ENCODE measurements at places on chromosomes 7 and 10.

GRCh38 chr7:39589323-39590111 is 23.3 kb downstream of the YAE1 start:
- DNase-seq = no peak

- DNase-seq = no peak
Measured at GRCh38 chr10:67257018-67257417, 331.2 kb downstream of the LRRTM3 start.

DNA sequence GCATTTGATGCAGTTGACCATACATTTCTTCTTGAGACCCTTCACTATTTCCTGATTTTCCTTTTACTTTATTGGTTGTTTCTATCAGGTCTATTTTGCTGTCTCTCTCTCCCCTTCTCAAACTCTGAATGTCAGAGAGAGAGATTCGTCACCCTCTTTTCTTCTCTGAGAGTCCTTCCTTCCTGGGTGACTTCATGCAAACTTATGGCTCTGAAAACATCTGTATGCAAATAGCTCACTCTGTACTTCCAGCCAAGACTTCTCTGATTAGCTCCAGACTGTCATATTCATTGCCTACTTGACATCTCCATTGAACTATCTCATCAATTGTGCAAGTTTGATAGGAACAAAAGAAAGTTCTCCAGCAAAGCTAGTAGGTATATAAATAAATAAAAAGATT is 191.7 kb upstream of the KLF6 start:
- DNase-seq = no peak

GRCh38 chr7:80732630-80733029 is 94.2 kb downstream of the CD36 start:
- DNase-seq = no peak

DNA sequence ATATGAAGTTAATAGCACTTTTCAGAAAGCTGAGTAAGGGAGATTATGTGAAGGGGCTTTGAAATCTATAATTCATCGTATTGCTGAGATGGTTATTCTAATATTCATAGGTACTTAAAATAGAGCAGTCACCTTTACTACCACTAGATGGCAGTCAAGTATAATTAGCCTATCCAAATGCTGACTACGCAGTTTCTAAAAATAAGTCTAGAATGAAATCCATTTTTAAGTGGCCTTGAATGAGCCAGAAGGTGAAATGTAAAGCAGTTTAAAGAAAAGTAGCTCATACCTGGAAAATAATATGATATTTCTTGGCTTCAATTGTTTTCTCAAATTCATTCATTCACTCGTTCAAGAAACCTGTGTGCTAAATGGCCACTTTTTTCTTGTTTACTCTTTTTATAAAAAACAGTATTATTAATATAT is 1277.1 kb downstream of the GATA3 start:
- no peak for DNase-seq

- DNase-seq = no peak
Measured at GRCh38 chr10:52115823-52116222, 198.3 kb upstream of the DKK1 start.

DNA sequence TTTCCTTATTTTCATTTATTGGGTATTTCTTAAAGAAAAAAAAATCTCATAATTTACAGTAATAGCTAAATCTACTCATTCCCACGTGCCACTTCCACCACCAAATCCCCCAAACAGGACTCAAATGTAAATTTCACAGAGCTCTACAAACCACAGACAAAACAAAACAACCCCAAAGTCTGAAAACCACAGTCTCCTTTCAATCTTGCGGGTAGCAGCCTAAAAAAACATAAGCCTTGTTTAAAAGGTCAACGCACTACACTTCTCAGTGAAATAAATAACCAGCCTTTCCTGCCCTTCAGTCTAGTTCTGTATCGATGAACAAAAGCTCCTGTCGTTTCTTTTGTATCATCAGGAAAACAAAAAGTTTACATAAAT is 121.8 kb upstream of the AFAP1L2 start:
- DNase-seq = no peak

- no peak for DNase-seq
Measured at GRCh38 chr10:120700426-120700825, 150.7 kb upstream of the WDR11 start.

GRCh38 chr10:82277591-82277990 is 402.6 kb downstream of the NRG3 start:
- DNase-seq = no peak

DNA sequence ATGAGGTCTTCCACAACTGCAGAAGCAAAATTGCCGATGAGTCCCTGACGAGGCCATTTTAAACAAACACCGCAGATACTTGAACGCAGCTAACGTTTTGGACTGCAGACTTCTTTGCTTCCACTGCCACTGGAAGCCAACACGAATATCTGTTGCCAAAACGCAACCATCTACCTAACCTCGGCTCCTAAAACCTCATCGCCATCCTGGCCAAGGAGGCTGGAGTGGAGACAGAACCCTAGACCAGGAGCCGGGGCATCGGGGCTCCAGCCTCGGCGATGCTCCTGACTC is 493 bp downstream of the WDR91 start:
- DNase-seq = no peak

DNA sequence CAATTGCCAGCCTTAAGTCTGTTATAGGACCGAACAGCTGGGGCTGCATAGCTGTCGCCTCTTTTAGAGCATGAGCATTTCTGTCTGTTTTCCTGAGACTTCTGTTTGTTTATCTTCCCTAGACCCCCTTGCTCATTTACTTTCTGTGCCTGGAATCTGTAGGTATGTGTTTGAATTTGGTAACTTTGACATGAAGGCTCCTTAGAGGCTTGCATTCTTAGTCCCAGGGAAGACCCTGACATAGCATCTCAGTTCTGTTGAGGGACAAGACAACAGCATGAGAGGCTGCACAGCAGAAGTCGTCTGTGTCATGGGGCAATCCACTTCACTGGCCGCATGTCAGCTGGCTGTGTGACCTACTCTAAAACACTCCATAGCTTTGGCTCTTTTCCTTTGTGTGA is 58.7 kb downstream of the KLHDC10 start:
- no peak for DNase-seq
